ENCODE measurements at places on chromosomes 4 and X. TPM values are rescaled to one million over a fixed set of nuclear protein-coding genes. Genes with fewer than 3 reads are reported as not detected.

GRCh38 chr4:115126491-115126890 is 13.1 kb upstream of the NDST4 start:
- DNase-seq: no peak
- no peaks in the 10 kb centered on the region for H3K27me3 ChIP-seq

- no peak for DNase-seq
- H3K27ac ChIP-seq: no peak overlapping the region
- no peaks in the 10 kb centered on the region for H3K4me1 ChIP-seq
- no peaks in the 10 kb centered on the region for H3K36me3 ChIP-seq
- H3K27me3 ChIP-seq: peaks cover 5% of the 10 kb centered on the region
These were observed 133.3 kb upstream of the PJA1 start for GRCh38 chrX:69298466-69299140.

DNA sequence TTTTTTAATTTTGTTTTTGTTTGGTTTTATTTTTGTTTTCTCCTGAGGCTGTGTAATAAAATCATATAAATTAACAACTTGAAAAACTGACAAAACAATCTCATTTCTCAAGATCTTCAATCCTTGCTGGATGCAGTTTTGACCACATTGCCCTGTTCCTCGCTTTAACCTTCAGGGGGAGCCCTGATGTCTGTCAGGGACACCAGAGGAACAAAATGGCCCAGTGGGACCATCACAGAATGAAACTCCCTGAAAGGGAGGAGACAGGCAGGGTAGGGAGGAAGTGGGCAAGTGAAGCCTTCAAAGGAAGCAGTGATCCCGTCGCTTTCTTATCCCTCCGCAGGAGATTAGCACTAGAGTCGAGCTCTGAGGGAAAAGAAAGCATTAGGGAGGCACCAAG is 274.9 kb upstream of the LDB2 start:
- no peak overlapping the region for H3K4me3 ChIP-seq
- no peak overlapping the region for H3K27ac ChIP-seq
- peaks cover 3% of the 10 kb centered on the region for H3K4me1 ChIP-seq
- no peak for DNase-seq
- no peaks in the 10 kb centered on the region for H3K27me3 ChIP-seq

GRCh38 chr4:121212806-121213205 is 48.7 kb upstream of the TNIP3 start:
- H3K27me3 ChIP-seq: no peaks in the 10 kb centered on the region
- H3K27ac ChIP-seq: no peak overlapping the region
- H3K4me1 ChIP-seq: no peaks in the 10 kb centered on the region
- H3K36me3 ChIP-seq: no peaks in the 10 kb centered on the region
- no peak for DNase-seq
- H3K4me3 ChIP-seq: no peak overlapping the region

- no peaks in the 10 kb centered on the region for H3K36me3 ChIP-seq
- no peak for DNase-seq
- no peak overlapping the region for H3K27ac ChIP-seq
These were observed 4.0 kb upstream of the ZNF518B start for GRCh38 chr4:10461091-10461849.

DNA sequence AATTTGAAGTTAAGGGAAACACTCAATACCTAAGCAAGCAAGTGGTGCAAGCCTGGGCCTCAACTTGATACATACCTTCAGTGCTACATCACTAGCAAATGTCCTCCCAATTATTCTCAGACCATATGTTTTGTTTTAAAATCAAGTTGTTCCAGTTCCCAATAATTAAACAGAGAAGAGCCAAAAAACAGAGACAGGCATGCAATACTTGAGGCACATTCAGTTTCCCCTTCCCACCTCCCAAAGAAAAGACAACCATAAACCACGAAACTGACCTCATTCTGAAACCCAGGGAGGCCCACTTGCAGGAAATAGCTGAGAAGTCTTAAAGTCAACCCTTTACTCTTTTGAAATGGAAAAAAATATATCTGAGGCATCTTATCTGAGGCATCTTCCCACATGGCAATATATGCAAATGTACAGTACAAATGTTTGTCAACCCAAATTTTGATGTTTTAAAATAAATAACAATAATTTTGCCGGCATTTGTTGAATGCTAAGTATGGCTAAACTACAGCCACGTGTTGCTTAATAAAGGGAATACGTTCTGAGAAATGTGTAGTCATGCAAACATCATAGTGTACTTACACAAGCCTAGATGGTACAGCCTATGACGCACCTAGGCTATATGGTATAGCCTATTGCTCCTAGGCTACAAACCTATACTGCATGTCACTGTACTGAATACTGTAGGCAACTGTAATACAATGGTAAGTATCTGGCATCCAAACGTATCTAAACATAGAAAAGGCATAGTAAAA is 147.5 kb downstream of the TSPAN5 start:
- H3K4me1 ChIP-seq: peaks cover 17% of the 10 kb centered on the region
- H3K27ac ChIP-seq: no peak overlapping the region
- DNase-seq: peak; percentile 68
- H3K4me3 ChIP-seq: no peak overlapping the region
- no peaks in the 10 kb centered on the region for H3K27me3 ChIP-seq
- H3K36me3 ChIP-seq: no peaks in the 10 kb centered on the region

DNA sequence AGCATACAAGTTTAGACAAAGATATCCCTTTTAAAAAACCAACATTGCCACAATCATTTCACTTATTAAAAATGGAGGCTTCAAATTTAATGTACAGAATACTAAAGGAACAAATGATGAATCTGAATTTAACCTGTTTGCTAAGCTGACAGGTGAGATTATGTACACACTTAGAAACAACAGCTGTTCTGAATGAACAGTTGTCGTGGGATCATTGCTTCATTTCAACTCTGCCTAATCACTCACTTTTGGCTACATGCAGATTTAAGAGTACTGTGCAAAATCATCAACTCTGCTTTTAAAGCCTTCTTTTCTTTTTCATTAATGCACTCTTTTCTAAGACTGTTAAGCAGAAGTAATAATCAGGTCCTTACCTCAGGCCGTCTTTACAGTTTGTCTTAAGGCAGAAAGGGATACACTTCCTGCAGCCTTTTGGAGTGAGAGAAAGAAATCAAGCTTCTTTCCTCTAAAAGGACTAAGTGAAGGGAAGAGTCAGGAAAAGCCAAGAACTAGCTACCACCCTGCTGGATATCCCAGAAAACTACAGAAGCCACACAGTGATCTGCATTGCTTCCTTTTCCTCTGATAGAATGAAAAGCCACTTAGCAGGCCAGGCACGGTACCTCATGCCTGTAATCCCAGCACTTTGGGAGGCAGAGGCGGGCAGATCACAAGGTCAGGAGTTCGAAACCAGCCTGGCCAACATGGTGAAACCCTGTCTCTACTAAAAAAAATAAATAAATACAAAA is 54.7 kb upstream of the NPNT start:
- H3K27ac ChIP-seq: no peak overlapping the region
- no peaks in the 10 kb centered on the region for H3K4me1 ChIP-seq
- H3K27me3 ChIP-seq: no peaks in the 10 kb centered on the region

DNA sequence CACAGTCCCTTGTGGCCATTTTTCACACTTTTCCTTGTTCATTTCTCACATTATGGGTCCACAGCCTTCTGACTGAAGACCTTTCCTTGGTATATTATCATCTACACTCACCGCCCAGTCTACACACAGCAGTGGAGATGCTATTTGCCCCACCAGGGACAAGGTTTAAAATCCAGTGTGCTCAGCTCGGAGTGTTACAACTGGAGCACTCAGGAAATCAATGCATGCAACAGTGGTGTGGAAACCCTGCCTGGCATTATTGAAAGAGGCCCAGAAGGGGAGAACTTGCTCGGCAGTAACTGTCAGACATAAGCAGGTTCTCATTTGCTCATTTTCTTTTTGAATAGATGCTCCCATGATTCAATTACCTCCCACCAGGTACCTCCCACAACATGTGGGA is 340.9 kb downstream of the DHRSX start:
- no peaks in the 10 kb centered on the region for H3K27me3 ChIP-seq
- H3K27ac ChIP-seq: no peak overlapping the region
- no peak overlapping the region for H3K4me3 ChIP-seq
- no peaks in the 10 kb centered on the region for H3K36me3 ChIP-seq
- no peaks in the 10 kb centered on the region for H3K4me1 ChIP-seq
- no peak for DNase-seq

- no peaks in the 10 kb centered on the region for H3K36me3 ChIP-seq
- no peaks in the 10 kb centered on the region for H3K27me3 ChIP-seq
- DNase-seq: no peak
- H3K4me1 ChIP-seq: peaks cover 10% of the 10 kb centered on the region
- H3K27ac ChIP-seq: no peak overlapping the region
- no peak overlapping the region for H3K4me3 ChIP-seq
These were observed 67.6 kb upstream of the DCLK2 start for GRCh38 chr4:150010525-150011126.

GRCh38 chr4:81146466-81146865 is 68.6 kb downstream of the PRKG2 start:
- H3K27me3 ChIP-seq: no peaks in the 10 kb centered on the region
- no peak overlapping the region for H3K27ac ChIP-seq

- peaks cover 17% of the 10 kb centered on the region for H3K4me1 ChIP-seq
- peaks cover 11% of the 10 kb centered on the region for H3K36me3 ChIP-seq
- peak overlapping the region; percentile 69 for H3K4me3 ChIP-seq
These were observed 412 bp downstream of the SLC10A3 start for GRCh38 chrX:154490021-154490413.

DNA sequence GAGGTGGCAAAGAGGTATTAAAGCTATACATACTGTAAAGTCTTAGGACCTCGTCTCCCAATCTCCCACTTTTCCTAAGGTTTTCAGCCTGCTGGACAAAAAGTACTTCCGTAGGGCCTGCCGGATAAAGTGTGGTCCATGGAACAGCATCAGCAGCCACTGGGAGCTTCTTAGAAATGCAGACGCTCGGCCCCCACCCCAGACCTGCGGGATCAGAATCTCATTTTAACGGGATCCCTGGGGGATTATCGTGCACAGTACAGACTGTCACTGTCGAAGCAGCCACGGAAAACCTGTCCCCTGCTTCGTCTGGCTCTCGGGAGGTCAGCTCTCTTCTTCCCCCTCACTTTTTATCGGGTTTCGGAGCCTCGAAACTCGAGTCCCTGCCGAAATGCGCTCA is 802 bp downstream of the ADGRG2 start:
- no peak overlapping the region for H3K27ac ChIP-seq
- H3K4me1 ChIP-seq: peaks cover 10% of the 10 kb centered on the region
- H3K36me3 ChIP-seq: no peaks in the 10 kb centered on the region
- H3K4me3 ChIP-seq: peak overlapping the region; percentile 49

DNA sequence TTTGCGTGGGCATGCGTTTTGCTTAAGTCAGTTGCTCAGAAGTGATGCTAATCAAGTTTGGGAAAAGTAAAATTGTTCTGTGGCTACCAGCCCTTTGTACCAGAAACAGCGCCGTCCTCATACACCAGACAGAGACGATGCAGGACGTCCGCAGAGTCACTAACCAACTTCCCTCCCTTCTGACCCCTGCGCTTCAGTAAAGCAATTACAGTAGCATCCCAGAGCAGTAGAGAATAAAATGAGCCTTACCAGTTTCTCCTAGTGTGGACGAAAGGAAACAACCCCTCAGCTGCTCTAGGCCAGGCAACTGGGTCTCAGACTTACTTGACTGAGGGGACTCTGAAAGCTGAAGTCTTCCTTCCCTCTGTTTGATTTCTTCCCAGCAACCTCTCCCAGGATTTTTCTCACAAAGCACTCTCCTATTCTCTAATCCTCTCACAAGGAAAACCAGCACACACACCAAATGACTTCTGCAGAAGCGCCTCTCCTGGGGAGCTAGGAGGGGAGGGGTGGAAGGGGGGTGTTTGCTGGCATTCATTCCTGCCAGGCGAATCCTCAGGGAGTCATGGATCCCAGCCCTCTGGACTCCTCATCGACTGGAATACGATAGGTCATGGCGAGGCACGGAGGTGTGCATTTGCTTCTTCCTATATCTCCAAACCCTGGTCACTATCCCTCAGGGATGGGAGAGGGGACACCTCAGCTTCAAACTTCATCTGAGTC is 56.0 kb upstream of the MID1 start:
- no peaks in the 10 kb centered on the region for H3K4me1 ChIP-seq
- no peaks in the 10 kb centered on the region for H3K36me3 ChIP-seq
- no peak for DNase-seq
- no peak overlapping the region for H3K27ac ChIP-seq
- H3K4me3 ChIP-seq: no peak overlapping the region
- H3K27me3 ChIP-seq: no peaks in the 10 kb centered on the region

DNA sequence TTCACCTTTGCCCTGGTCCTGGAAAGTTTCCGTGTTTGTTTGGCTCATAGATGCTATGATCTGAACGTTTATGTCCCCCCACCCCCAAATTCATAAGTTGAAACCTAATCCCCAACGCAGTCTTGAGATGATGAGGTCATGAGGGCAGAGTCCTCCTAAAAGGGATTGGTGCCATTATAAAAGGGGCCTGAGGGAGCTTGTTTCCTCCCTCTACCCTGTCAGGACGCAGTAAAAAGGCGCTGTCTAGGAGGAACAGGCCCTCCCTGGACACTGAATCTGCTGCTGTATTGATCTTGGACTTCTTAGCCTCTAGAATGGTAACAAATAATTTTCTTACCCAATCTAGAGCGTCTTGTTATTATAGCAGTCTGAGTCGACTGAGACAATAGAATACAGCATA is 2190.6 kb upstream of the TENM3 start:
- H3K4me3 ChIP-seq: no peak overlapping the region
- H3K36me3 ChIP-seq: no peaks in the 10 kb centered on the region
- H3K27me3 ChIP-seq: no peaks in the 10 kb centered on the region
- no peak for DNase-seq

DNA sequence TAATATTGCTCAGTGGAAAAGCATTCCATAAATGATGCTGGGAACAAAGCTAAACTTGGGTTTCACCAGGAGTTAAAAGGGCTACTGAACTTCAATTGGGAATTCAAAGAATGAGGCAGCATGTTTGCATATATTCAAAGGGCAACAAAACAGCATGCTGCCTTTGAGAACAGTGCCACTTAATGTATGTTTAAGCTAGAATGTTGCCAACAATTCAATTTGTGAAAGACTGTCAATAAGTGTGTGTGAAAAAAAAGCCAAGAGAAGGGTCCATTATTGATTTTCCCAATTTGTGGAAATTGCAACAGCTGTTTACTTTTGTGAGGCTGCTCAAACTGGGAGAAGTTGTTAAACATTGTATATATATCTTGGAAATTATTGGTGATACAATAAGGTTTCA is 701.9 kb upstream of the ACTRT1 start:
- no peak for DNase-seq
- no peaks in the 10 kb centered on the region for H3K36me3 ChIP-seq
- H3K27ac ChIP-seq: no peak overlapping the region
- no peaks in the 10 kb centered on the region for H3K27me3 ChIP-seq
- no peaks in the 10 kb centered on the region for H3K4me1 ChIP-seq

CACNA1F gene
- total RNA-seq: 0.06 TPM

CWH43 gene
- total RNA-seq: not detected

PDGFRA gene
- 95.2 TPM for total RNA-seq

NOX1 gene
- total RNA-seq: not detected

FAM200B gene
- 80.8 TPM for total RNA-seq

PNCK gene
- 67.8 TPM for total RNA-seq

RP2 gene
- 8.7 TPM for total RNA-seq
